ENCODE measurements at places on chromosomes 5 and 9.

- DNase-seq: peak; percentile 99
Observed at GRCh38 chr5:16886366-16886736, 49.7 kb downstream of the MYO10 start.

DNA sequence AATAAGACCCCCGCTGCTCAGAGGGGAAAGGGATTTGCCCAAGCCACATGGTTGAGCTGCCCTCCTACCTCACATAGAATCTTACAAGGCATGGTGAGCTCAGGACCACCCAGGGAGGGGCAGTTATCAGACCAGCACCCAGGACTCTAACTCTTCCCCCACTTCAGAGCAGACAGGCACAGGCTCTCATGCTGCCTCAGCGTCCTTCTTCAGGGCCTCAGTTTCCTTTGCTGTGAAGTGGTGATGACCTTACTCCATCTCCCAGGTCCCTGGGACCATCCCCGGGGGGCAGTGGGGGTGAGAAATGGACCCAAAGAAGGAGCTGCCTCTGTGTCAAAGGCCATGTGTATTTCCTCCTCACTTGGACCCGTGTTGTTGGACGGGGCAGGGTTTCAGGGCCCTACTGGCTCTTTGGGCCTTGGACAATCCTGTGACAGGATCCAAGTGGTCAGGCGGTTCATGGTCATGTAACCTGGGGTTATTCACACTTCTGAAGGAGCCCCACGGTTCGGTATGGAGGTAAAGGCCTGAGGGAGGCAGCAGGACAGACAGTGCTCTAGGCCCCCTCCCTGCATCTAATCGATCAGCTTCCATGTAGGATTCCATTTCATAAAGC is 31.7 kb upstream of the CSF1R start:
- DNase-seq: no peak

- DNase-seq: no peak
Observed at GRCh38 chr9:14211564-14211963, 102.4 kb downstream of the NFIB start.

DNA sequence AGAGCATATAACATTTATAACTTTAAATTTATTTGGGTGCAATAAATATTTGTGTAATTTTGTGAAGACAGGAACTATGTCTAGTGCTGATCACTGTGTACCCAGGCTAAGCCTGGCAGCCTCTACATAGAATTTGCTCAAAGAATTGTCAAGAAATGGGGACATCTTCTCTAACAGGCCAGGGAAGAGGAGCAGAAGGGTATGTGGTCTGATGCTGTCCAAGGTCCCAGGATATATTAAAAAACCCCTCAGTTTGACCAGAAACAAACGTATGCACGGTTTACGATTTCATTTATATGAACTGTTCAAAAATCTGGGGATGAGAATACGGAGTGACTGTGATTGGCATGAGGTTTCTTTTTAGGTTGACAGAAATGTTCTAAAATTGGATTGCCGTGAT is 55.9 kb downstream of the MAT2B start:
- no peak for DNase-seq

DNA sequence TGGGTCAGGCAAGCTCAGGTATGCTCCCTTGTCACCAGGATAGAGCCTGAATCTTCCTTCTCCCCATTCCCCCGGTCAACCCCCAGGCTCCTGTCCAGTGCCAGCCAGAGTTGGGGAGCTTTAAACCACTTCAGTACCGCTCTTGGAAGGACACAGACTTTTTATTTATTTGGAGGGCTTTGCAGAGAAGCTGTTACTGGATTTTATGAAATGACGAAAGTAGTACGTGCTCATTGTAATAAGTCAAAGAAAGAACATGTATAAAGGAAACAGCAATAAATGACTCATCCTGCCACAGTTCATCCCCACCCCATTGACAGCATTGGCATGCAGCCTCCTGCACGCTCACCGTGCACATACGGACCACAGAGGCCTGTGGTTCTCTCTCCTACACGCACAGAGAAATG is 230.3 kb downstream of the AUH start:
- peak; percentile 91 for DNase-seq

Measured in fibroblast of gingiva (primary cell).